ENCODE measurements at places on chromosomes 1 and 21. TPM values are rescaled to one million over a fixed set of nuclear protein-coding genes. Genes with fewer than 3 reads are reported as not detected.

HCN3 gene
- total RNA-seq: 5.0 TPM

PGBD5 gene
- total RNA-seq: not detected

PLA2G2D gene
- total RNA-seq: not detected

INSRR gene
- 0.47 TPM for total RNA-seq

UBE2J2 gene
- total RNA-seq: 75.7 TPM

C1QA gene
- 0.88 TPM for total RNA-seq

NCF2 gene
- total RNA-seq: 7.5 TPM

APOBEC4 gene
- total RNA-seq: not detected

COL24A1 gene
- not detected for total RNA-seq

TSSK3 gene
- total RNA-seq: 0.51 TPM

VPS45 gene
- 42.6 TPM for total RNA-seq

PLPPR4 gene
- total RNA-seq: not detected

RXRG gene
- not detected for total RNA-seq

CACHD1 gene
- total RNA-seq: 0.91 TPM

UQCRHL gene
- total RNA-seq: 1.8 TPM

SPATA46 gene
- total RNA-seq: not detected

HES2 gene
- 0.34 TPM for total RNA-seq

RUNX3 gene
- total RNA-seq: 172 TPM

TMEM82 gene
- not detected for total RNA-seq

RGS4 gene
- total RNA-seq: not detected

MRTO4 gene
- 28.2 TPM for total RNA-seq

ECE1 gene
- 83.2 TPM for total RNA-seq

UBE2Q1 gene
- 107 TPM for total RNA-seq

THEM5 gene
- not detected for total RNA-seq

TRNP1 gene
- total RNA-seq: not detected

PGLYRP3 gene
- total RNA-seq: not detected

ATAD3C gene
- total RNA-seq: 1.0 TPM

PGLYRP4 gene
- not detected for total RNA-seq

HHAT gene
- total RNA-seq: 3.3 TPM

SLC25A24 gene
- total RNA-seq: 25.7 TPM

SDC3 gene
- 0.51 TPM for total RNA-seq

FNBP1L gene
- 0.26 TPM for total RNA-seq

LYPLAL1 gene
- total RNA-seq: 18.0 TPM

PITHD1 gene
- 64.0 TPM for total RNA-seq
